ENCODE measurements at places on chromosomes 3 and 15. TPM values are rescaled to one million over a fixed set of nuclear protein-coding genes. Genes with fewer than 3 reads are reported as not detected.

CHRM5 gene
- total RNA-seq: not detected

EPHA3 gene
- total RNA-seq: not detected

EPB42 gene
- total RNA-seq: not detected

GADL1 gene
- total RNA-seq: not detected

SCG5 gene
- total RNA-seq: not detected

VIPR1 gene
- 66.8 TPM for total RNA-seq

- H3K36me3 ChIP-seq: no peaks in the 10 kb centered on the region
- no peak for DNase-seq
- H3K4me3 ChIP-seq: no peak overlapping the region
- no peaks in the 10 kb centered on the region for H3K4me1 ChIP-seq
- no peak overlapping the region for H3K27ac ChIP-seq
These were observed 142.3 kb upstream of the RASGRP1 start for GRCh38 chr15:38706956-38707355.

DNA sequence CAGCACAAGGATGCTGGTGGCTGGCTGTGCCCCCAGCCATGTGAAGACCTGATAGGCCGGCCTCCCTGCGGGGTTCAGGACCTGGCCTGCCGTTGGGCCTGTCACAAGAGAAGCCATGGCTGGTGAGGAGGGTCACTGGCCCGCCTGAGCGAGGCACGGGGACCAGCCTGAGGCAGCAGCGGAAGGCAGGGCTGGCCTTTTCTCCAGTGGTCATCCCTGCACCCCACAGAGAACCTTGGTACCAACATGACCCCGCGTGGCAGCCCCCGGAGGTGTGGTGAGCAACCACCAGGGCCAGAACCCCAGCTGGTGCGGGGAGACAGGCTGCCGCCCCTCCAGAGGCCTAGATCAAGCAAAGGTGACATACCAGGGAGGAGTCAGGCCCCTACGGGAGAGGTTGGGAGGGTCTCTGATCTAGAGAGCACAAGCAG lies 134.1 kb upstream of the MEF2A start:
- no peak for DNase-seq
- H3K36me3 ChIP-seq: no peaks in the 10 kb centered on the region
- H3K27ac ChIP-seq: no peak overlapping the region
- no peak overlapping the region for H3K4me3 ChIP-seq

DNA sequence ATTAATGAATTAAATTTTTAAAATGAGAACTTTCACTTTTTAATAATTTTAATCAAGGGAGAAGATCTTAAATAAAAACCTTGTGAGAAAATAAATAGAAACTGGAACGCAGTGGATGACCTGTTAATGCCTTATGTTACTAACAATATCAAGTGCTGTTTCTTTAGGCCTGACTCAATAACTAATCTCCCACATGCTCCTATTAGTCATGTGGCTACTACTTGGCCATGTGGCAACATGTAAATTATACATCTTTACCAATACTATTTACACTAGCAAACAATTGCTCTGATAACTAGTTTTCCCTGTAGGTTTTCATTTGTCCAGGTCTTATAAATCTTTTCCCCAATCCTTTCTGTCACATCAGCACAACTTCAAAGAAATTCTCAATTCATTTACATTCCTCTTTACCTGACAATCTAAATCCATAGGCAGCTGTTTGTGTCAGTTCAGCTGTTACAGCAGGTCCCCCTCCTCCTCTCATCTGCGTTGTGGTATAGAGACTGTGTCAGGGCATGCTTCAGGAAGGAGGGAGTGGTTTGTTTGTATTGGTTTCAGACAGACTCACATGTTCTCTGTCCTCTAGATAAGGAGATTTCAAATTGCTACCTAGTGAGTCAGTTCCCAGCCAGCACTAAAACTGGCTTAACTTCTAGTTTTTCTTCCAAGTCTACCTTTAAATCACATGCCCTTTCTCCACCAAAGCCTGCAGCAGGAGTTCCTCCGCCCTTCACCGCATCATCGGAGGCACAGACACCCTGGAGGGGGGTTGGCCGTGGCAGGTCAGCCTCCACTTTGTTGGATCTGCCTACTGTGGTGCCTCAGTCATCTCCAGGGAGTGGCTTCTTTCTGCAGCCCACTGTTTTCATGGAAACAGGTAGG lies 11.3 kb upstream of the C3orf52 start:
- peaks cover 21% of the 10 kb centered on the region for H3K4me1 ChIP-seq
- no peak overlapping the region for H3K27ac ChIP-seq
- DNase-seq: peak; percentile 27
- no peak overlapping the region for H3K4me3 ChIP-seq

DNA sequence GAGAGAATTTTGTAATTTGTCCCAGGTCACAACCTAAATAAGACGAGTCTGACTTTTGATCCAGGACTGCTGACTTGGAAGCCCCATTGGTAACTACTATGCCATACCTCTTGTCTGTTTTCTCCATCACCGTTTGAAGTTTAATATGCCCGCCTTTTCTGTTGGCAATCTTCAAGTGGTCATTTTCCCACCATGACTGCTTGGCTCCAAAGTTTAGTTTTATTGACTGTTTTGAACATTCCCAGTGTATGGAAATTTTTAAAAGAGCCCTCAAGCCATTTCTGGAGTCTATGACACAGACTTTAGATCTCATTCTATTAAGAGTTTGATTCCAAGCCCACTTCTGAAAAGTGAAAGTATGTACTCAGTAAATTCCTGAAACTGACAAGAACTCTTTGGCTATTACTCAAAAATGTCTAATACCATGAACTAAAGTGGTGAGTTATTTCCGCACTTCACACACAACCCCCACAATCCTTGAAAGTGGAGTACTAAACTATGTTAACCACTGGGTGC lies 136.7 kb upstream of the ADAMTS9 start:
- DNase-seq: no peak
- H3K27me3 ChIP-seq: no peaks in the 10 kb centered on the region
- H3K27ac ChIP-seq: no peak overlapping the region
- H3K36me3 ChIP-seq: no peaks in the 10 kb centered on the region

DNA sequence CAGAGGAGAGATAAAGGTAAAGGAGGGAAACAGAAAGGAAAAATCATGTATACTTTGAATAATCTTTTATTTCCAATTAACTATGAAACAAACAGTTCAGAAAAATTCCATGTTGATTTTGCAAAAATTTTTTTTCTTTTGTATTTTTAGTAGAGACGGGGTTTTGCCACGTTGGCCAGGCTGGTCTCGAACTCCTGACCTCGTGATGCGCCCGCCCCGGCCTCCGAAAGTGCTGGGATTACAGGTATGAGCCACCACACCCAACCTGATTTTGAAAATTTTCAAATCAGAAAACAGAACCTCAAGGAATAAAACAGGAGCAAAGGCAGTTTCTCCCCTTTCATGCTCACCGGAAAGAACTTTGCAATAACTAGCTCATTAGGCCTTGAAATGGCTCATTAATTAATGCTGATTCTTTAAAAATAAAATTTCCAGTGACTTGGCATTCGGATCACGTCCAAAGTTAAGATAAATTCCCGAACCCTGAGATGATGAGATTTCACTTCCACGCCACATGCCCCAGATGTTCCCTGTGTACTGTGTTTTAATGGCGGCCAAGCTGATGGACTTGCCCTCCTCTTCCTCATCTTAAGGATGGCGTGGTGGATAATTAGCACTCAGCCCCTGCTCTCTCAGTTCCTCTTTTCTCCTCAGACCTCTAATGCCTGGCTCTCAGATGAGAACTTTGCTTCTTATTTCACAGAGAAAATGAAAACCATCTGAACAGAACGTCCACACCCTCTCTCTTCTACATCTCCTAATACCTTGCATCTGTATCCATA lies 10.8 kb downstream of the BCL2L10 start:
- no peak for DNase-seq
- H3K27me3 ChIP-seq: no peaks in the 10 kb centered on the region
- no peak overlapping the region for H3K27ac ChIP-seq
- H3K4me3 ChIP-seq: no peak overlapping the region
- no peaks in the 10 kb centered on the region for H3K4me1 ChIP-seq
- no peaks in the 10 kb centered on the region for H3K36me3 ChIP-seq

GRCh38 chr3:184166671-184167070 lies 8.0 kb upstream of the AP2M1 start:
- H3K36me3 ChIP-seq: peaks cover 52% of the 10 kb centered on the region
- DNase-seq: no peak
- no peaks in the 10 kb centered on the region for H3K4me1 ChIP-seq

DNA sequence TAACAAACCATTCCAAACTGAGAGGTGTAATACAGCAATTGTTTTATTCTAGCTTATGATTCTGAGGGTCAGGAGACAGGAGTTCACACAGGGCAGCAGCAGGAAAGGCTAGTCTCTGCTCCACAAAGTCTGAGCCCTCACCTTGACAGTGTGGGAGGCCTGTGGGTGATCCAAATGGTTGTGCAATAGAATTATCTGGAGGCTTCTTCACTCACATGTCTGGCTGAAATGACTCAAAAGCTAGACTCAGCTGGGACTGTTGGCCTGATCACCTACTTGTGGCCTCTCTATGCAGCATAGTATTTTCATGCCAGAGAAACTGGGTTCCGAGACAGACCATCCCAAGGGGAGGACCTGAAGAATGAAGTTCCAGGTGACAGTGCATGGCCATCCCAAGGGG lies 233.9 kb upstream of the UBE2E2 start:
- no peak for DNase-seq
- no peaks in the 10 kb centered on the region for H3K27me3 ChIP-seq
- H3K4me3 ChIP-seq: no peak overlapping the region
- H3K27ac ChIP-seq: no peak overlapping the region
- H3K36me3 ChIP-seq: no peaks in the 10 kb centered on the region

DNA sequence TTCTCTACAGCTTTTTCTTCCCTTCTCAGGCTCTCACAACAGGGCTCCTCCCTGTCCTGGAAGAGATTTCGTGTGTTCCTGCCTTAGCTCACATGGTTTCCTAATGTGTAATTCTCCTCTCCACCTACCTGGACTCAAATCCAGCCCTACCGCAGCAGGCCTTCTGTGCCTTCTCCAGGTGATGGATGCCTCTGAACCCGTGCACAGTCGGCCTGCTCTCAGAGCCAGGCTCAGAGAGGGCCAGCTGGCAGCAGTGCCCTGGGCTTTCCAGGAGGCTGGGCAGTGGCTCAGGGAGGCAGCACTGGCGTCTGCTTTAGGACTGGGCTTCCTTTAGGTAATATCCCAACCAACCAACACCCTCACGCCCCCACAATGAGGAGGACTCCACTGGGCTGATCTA lies 123.2 kb upstream of the TMC3 start:
- no peaks in the 10 kb centered on the region for H3K4me1 ChIP-seq
- H3K27me3 ChIP-seq: no peaks in the 10 kb centered on the region
- H3K36me3 ChIP-seq: no peaks in the 10 kb centered on the region
- no peak overlapping the region for H3K4me3 ChIP-seq

GRCh38 chr15:57259568-57260040 lies 116.7 kb upstream of the CGNL1 start:
- H3K36me3 ChIP-seq: peaks cover 22% of the 10 kb centered on the region
- H3K4me3 ChIP-seq: no peak overlapping the region
- DNase-seq: no peak
- H3K4me1 ChIP-seq: no peaks in the 10 kb centered on the region

DNA sequence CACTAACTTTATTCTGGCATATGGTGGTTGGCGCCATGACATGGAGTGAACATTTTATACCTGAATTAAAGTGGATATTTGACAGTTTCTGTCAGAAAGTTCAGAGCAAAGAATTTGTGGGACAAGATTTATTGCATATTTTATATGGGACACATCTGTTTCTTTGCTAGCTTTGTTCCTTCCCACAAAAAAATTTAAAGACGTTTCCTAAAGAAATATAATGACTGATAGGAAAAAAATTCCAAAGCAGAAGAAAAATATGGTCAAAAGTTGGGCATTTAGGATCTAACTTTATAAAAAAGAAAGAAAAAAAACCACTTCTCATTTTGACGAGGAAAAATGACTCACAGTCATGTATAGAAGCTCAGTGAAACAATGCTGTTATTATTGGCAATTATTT lies 101.6 kb downstream of the GREM1 start:
- H3K36me3 ChIP-seq: no peaks in the 10 kb centered on the region
- no peak overlapping the region for H3K27ac ChIP-seq
- no peaks in the 10 kb centered on the region for H3K27me3 ChIP-seq
- H3K4me1 ChIP-seq: no peaks in the 10 kb centered on the region

DNA sequence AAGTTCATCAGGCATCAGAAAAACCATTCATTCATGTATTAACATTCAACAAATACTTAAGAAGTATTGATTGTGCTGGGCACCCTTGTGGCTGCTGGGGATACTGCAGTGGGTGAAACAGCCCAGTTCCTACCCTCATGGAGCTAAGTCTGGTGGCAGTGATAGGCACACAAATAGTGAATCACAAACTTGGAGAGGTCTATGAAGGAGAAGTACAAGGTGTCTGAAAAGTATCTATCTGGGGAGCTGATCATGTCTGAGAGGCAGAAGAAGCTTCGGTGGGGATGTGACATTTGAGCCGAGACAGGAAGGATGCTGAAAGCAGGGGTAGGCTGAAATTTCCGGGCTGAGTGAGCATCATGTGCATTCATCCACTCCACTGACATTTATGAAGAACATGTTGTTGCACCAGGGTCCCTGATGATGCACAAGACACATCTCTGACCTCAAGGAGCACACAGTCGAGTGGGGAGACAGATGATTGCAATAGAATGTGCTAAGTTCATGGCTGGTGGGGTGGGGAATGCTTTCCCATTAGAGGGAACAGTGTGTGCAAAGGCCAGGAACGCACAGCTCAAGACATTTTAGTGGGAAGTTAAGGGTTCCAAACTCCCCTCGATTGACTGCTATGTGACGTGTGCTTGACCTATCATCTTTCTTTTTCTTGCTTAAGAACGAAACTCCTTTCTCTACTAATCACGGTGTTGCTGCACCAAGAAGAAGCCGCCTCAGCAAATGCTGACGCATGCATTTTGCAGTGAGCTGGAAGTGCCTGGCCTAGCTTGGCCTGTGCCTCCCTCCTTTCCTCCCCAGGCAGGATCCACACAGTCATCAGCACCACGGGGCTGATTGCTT lies 309.1 kb upstream of the ICE2 start:
- H3K4me1 ChIP-seq: peaks cover 36% of the 10 kb centered on the region
- peak overlapping the region; percentile 56 for H3K27ac ChIP-seq
- no peaks in the 10 kb centered on the region for H3K36me3 ChIP-seq

DNA sequence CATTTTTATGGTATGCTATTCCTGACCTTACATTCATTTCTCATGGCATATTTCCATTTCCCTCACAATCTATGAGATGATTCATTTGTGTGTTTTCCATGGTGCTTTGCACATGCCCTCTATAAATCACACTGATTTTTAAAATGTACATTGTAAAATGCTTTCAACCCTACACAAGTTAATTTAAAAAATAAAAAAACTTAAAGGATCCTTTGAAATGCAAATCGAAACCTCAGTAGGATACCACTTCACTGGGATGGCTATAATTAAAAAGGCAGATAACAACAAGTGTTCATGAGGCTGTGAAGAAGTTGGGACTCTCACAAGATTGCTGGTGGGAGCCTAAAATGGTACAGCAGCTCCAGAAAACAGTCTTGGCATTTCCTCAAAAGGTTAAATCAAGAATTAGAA lies 83.5 kb downstream of the FMN1 start:
- no peaks in the 10 kb centered on the region for H3K4me1 ChIP-seq
- DNase-seq: no peak
- no peaks in the 10 kb centered on the region for H3K27me3 ChIP-seq
- H3K27ac ChIP-seq: no peak overlapping the region
- H3K4me3 ChIP-seq: no peak overlapping the region

GRCh38 chr3:193865339-193865738 lies 270.6 kb upstream of the HES1 start:
- H3K36me3 ChIP-seq: no peaks in the 10 kb centered on the region
- DNase-seq: no peak
- H3K4me3 ChIP-seq: no peak overlapping the region
- peaks cover 9% of the 10 kb centered on the region for H3K27me3 ChIP-seq
